ENCODE measurements at places on chromosomes 12 and 14. TPM values are rescaled to one million over a fixed set of nuclear protein-coding genes. Genes with fewer than 3 reads are reported as not detected.

GRCh38 chr14:36238666-36239363 lies 62.3 kb upstream of the PTCSC3 start:
- no peak for DNase-seq

DNA sequence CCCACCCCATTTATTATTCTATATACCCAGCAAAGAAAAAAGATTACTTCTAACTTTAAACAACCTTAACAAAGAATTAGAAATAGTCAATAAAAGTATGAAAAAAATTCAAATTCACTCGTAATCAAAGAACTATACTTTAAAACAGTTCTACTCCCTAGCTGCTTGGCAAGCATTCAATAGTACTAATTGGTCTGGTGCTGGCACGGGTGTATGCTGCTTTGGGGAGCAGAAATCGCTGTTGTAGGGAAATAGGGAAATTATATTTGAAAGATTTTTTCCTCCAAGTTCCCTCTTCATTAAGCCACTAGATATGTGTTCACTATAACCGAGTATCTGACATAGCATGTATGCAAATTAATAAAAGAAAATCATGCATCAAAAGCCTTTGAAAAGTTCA lies 65.7 kb downstream of the DICER1 start:
- no peak for DNase-seq

Gene KRT79
- polyA plus RNA-seq: not detected

DNA sequence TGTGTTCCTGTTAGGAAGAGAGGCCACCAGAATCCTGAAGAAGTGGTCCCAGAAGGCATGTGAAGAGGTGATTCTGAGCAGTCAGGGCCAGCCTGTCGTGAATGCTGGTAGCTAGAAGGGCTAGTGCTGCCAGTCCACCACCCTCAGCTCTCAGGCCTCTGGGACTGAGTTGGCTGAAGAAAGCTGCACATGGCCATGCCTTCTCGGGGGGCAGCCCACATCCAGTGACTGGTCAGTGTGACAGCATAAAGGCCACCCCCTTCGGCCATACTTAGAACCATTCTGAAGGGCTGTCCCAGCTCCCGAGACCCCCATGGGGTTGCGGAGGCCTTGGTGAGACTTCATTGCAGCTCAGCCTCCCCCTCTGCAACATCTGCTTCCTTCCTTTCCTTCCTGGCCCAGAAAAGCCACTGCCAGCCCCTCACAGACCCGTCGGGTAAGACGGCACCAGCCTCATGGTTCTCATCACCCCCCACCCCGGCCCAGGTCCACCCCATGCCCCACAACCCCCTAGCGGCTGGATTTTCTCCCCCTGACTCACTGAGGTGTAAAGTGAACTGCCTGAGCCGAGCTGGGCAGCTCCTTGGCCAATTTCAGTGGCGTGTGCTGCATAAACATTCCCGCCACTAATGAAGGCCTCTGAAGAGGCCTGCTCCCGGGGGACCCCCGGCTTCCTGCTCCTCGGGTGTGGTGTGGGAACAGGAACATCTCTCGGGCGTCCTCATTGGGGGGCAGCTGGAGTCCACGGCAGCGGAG lies 49.5 kb upstream of the DIO3 start:
- DNase-seq: no peak

DNA sequence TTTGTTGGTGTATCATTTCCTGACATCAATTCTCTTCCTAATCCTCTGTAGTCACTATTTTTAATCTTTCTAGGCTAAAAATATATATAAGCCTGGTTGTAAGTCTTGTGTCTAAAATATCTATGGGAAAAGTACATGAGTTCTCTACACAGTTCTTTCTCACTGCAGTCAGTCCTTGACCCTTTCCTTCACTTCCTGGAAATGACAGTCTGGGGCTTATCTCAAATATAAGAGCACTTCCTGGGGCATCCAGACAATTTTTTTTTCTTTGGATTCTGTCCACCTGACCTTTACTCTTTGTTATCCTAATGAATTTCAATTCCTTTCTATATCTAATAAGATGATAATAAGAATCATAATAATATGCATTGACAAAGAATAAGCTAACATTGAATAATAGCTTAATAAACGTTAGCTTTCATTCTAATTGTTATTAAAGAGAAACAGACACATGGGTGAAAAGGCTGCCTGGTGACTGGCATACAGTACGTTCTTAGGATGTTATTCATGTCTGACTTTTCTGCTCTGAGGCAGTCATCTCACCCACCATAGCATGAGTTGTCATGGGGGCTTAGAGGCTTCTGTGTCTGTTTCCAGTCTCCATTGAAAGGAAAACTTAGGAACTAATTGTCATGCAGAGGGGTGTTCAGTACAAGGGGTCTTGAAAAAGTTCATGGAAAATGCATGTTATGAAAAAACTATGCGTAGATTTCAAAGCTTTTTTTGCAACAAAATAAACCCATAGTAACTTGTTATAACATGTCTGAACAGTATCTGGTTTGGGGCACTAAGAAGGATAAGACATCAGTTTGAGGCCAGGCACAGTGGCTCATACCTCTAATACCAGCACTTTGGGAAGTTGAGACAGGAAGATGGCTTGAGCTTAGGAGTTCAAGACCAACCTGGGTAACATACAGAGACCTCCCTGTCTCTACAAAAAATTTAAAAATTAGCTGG lies 66.2 kb upstream of the DNM1L start:
- DNase-seq: no peak

DNA sequence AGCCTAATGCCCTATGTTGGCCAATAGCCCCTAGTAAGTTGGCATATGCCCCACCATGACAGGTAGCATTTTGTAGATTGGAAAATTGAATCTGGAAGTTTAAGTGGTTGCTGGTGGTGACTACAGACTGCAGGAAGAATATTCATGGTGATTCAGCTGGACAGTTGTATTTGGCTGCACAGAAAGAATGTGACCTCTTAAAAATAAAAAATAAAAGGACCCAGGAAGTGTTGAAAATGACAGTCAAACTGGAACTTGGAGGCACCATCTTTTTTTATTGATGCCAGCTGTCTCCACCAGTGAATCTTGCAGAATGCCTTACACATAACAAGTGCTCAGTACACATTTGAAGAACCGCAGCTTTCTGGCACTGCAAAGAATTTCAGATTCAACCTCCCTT lies 73.9 kb downstream of the PRMT8 start:
- no peak for DNase-seq

Gene CCDC177
- not detected for polyA plus RNA-seq

DNA sequence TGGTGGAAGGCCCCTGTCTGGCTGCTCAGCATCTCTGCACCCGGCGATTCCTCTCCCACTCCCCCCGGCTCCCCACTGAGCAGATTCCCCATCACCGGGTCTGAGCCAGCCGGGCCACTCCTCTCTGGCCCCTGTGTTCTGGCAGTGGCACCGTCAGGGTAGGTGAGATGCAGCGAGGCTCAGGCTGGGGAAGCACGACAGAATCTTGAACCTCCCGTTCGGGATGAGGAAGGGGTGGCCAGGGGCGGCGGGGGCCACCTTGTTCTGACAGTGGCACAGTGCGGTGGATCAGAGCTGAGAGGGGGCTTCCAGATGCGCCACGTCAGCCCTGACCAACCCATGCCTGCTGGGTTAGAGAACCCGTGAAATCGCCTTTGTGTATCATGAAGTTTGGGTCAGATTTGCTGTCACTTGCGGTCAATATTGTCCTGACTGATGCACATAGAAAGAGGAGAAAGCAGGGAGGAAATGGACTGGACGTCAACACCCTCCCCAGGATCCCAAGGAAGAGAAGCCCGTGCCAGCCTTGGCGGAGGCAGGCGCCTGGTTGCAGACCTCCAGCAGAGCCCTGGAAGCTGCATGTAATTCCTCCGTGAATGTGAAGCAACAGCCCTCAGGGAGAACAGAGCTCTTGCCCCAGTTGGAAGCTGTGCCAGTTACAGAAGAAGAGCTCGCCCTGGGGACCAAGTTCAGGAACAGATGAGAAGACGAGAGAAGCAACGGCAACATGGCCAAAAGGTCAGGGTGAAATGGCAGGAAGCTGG lies 137.1 kb upstream of the SFSWAP start:
- DNase-seq: no peak

Gene PROX2
- polyA plus RNA-seq: 0.75 TPM

DNA sequence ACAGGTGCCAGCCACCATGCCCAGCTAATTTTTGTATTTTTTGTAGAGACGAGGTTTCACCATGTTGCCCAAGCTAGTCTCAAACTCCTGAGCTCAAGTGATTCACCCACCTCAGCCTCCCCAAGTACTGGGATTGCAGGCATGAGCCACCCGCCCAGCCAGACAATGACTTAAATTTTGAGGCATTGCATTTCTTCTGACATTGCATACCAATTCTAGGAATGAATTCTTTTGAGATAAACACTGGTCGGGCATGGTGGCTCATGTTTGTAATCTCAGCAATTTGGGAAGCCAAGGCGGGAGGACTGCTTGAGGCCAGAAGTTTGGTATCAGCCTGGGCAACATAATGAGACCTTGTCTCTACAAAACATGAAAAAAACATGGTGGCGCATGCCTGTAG lies 2.5 kb upstream of the CELA1 start:
- DNase-seq: peak; percentile 55

DNA sequence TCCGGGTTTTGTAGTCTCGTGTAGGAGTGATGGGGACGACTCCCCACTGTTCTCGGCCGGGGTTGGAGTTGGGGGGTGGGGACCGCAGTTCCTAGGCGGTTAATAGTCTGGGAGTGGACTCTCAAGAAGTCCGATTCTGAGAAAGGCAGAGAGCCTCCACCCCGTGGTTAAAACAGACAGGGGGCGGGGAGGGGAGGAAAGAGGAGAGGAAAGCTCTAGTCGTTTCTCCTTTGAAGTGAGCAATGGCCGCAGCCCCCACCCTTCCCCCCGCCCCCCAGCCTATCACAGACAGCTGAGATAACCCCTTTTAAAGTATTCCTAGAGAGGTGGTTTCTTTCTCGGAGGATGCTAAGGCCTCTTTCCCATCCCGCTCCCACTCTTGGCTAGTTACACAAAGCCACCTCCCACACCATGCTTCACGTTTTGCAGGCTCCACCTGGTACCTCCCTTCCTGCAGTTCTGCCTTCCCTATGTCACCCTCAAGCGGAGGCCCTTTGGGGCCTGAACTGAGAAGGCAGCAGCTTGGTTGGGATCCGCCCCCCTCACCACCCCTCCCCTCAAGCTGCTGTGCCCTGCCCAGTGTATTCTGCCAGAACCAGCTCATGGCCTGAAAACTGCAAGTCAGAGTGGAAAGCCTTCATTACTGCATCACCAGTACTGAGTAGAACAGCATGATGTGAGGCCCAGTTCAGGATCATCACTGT lies 853 bp downstream of the USP5 start:
- DNase-seq: peak; percentile 66

- DNase-seq: no peak
Observed at GRCh38 chr12:110543252-110543959, 39.7 kb downstream of the PPTC7 start.

Gene CLMN
- 0.98 TPM for polyA plus RNA-seq

Gene CD69
- not detected for polyA plus RNA-seq

DNA sequence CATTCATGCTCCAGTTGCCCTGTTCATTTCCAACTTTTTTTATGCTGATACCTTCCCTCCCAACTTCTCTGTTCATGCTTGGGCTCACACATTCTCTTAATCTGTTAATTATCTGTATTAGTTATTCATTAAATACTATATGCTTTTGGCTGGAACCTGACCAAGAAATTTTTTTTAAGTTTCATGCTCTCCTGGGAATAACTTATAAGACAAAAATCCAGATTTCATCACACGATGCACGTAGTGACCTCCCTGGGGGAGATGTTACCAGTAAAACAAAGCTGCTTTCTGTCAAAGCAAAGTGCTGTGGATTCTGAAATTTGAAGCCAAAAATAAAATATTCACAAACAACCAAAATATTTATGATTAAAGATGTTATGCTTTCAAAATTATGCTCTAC lies 215.0 kb upstream of the USP15 start:
- DNase-seq: no peak

GRCh38 chr14:88154926-88155325 lies 150.0 kb downstream of the GPR65 start:
- DNase-seq: no peak

DNA sequence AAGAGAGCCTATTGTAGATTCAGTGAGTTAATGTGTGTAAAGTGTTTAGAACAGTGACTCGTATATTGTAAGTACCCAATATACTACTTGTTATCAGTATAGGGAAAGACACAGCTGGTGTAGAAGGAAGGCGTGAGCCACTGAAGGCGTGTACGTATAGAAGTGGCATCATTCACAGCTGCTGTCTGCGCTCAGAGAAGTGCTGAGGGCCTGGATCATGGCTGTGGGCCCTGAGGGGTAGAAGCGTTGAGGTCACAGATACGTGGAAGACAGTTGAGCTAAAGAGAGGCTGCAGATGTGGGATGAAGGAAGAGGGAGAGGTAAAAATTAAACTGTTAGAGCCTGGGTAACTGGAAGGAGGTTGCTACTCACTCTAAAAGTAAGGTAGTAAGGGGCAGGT lies 5.9 kb downstream of the C12orf75 start:
- DNase-seq: peak; percentile 64

Gene ZFHX2
- 5.6 TPM for polyA plus RNA-seq

Gene KLRD1
- 0.10 TPM for polyA plus RNA-seq

Gene RAD9B
- 2.3 TPM for polyA plus RNA-seq

All from cardiac muscle cell (in vitro differentiated cells and primary cell).